Activated T-helper 17 cell treated with anti-CD3 and anti-CD28 coated beads, Interleukin-2, amount 50 U/mL, for 72 hours (primary cell): ENCODE measurements at places on chromosomes 5 and 9. TPM values are rescaled to one million over a fixed set of nuclear protein-coding genes. Genes with fewer than 3 reads are reported as not detected.

The EPB41L4A gene
- total RNA-seq, result 0.85 TPM

The SRA1 gene
- 39.1 TPM for total RNA-seq

The PAEP gene
- total RNA-seq, result not detected

The LMBRD2 gene
- total RNA-seq, result 11.1 TPM

The GARIN3 gene
- 0.09 TPM for total RNA-seq

The MEIKIN gene
- total RNA-seq, result not detected
